ENCODE measurements at places on chromosomes 5 and 9. TPM values are rescaled to one million over a fixed set of nuclear protein-coding genes. Genes with fewer than 3 reads are reported as not detected.

GRCh38 chr5:158124606-158125316 is 265.8 kb upstream of the CLINT1 start:
- no peak overlapping the region for H3K27ac ChIP-seq
- no peaks in the 10 kb centered on the region for H3K27me3 ChIP-seq
- H3K4me3 ChIP-seq: no peak overlapping the region
- no peaks in the 10 kb centered on the region for H3K4me1 ChIP-seq
- no peaks in the 10 kb centered on the region for H3K36me3 ChIP-seq
- no peak for DNase-seq

DNA sequence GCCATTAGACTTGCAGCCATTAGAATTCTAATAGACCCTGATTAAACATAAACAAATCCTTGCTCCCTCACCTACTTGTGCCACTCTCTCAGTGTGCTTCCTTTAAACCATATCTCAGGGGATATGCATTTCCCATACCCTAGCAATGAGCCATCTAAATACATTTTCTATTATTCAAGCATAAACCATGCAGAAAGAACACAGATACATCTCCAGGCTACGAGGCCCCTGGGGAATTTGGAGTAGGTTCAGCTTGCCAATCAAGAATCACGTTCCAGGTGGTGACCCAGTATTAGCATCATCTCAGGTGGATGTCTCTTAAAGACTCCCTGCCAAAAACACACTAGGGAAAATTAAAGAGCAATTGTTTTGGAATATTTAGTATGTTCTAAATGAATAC is 93.0 kb upstream of the CCL21 start:
- H3K27ac ChIP-seq: no peak overlapping the region
- no peaks in the 10 kb centered on the region for H3K27me3 ChIP-seq
- H3K4me3 ChIP-seq: no peak overlapping the region
- H3K4me1 ChIP-seq: no peaks in the 10 kb centered on the region
- DNase-seq: no peak

GRCh38 chr5:87267574-87268125 is at the start of gene RASA1:
TSS of gene RASA1 (plus strand) at chr5:87267883. CDS start at chr5:87268452, 569 bp downstream.
- DNase-seq: peak; percentile 96
- H3K27me3 ChIP-seq: no peaks in the 10 kb centered on the region
- H3K4me1 ChIP-seq: peaks cover 15% of the 10 kb centered on the region

DNA sequence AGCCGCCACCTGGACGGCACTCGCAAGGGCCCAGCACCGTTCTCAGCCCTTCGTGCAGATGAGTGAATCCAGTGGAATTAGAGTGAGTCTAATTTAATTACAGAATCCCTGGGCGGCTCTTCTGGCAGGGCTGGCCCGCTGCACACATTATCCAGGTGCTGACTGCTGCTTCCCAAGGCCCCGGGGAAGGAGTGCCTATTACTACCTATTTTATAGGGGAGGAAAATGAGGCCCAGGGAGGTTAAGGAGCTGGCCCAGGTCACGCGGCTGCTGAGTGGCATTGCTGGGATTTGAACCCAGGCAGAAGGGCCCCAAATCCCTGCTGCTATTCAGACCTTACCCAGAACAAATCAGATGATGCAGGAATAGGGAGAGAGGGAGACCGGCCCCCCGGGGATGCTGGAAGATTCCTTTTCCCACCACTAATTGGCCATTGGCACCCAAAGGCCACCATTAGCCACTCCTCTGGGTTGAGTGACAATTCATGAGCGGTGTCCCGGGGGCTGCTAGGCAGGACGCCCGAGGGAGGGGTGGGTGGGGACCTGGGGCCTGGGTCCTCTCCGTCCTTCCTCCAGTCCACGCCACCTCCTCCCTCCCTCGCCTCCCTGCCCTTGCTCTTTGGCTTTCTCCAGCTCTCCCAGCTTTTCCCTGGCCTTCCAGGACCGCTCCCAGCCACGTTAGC is 10.3 kb upstream of the QRFP start:
- H3K27me3 ChIP-seq: no peaks in the 10 kb centered on the region
- DNase-seq: no peak
- no peak overlapping the region for H3K27ac ChIP-seq
- H3K36me3 ChIP-seq: no peaks in the 10 kb centered on the region
- H3K4me3 ChIP-seq: no peak overlapping the region

- no peak overlapping the region for H3K27ac ChIP-seq
- H3K27me3 ChIP-seq: no peaks in the 10 kb centered on the region
- DNase-seq: no peak
- no peaks in the 10 kb centered on the region for H3K36me3 ChIP-seq
- no peak overlapping the region for H3K4me3 ChIP-seq
Observed at GRCh38 chr5:9342161-9342787, 203.6 kb downstream of the SEMA5A start.

DNA sequence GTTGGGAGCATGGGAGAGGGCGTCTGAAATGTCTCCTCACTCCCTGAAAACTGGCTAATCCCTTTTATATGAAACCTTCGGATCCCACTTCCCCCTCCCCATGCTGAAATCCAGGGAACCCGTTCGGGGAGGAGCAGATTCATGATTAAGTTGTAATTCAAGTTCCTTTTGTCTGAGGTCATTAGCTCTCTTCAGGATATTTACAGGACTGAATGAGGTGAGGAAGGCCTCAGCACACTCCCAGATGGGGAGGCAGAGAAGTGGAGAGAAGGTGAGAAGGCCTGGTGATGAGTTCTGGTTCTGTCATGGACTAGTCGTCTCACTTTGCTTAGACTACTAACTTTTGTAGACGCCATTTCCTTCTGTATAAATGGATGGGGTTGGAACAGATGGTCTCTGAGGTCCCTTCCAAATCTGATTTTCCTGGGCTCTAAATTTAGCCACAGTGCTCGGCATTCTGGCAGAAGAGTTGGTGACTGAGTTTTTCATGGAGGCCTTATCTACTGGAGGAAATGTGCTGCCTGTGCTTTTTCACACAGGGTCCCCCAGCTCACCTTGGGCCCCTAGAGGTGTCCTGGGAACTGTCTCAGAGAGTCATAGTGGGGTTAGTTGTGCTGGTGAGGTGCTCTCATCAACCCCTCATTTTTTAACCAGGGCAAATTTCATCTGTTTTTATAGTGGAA is 62.3 kb downstream of the PRDM6 start:
- no peaks in the 10 kb centered on the region for H3K36me3 ChIP-seq
- no peak for DNase-seq
- no peaks in the 10 kb centered on the region for H3K27me3 ChIP-seq

- H3K4me3 ChIP-seq: no peak overlapping the region
- no peaks in the 10 kb centered on the region for H3K27me3 ChIP-seq
- peaks cover 6% of the 10 kb centered on the region for H3K4me1 ChIP-seq
- no peak overlapping the region for H3K27ac ChIP-seq
- no peaks in the 10 kb centered on the region for H3K36me3 ChIP-seq
Observed at GRCh38 chr5:124161266-124161665, 585.2 kb downstream of the ZNF608 start.

GRCh38 chr5:59100875-59101274 is 518.0 kb downstream of the RAB3C start:
- no peaks in the 10 kb centered on the region for H3K36me3 ChIP-seq
- H3K27ac ChIP-seq: no peak overlapping the region
- DNase-seq: no peak
- no peak overlapping the region for H3K4me3 ChIP-seq

DNA sequence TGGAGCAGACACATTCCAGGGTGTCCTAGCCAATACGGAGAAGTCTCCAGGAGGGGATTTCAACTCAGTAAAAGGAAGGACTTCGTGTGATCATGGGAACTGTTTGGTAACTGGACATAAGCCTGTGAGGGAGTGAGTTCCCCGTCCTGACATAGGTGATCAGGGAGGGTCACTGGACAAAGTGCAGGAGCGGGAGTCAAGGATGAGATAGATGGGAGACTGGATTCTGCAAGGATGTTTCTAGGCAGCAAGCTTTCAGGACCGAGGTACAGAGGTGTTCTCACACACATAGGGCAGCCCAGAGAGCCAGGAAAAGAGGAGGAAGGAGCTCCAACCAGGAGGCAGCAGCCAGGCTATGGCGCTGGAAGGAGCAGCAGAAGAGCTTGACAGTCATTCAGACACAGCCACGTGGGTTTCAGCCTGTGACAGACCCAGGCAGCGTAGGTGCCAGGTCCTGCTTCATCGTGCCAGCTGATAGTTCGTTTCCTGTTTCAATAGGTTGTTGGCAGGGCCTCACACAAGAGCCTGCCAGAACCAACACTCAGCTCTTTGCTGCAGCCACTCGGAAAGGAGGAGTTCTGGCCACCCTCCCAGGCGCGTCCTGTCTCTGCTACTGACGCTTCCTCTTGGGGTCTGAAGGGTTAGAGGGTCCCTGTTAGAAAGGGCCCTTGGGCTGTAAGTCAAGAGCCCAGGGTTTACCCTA is 84.1 kb downstream of the AMBP start:
- peaks cover 40% of the 10 kb centered on the region for H3K4me1 ChIP-seq
- no peaks in the 10 kb centered on the region for H3K27me3 ChIP-seq
- H3K27ac ChIP-seq: no peak overlapping the region
- peak; percentile 91 for DNase-seq

GRCh38 chr5:178519155-178519554 is 71.0 kb downstream of the COL23A1 start:
- H3K36me3 ChIP-seq: no peaks in the 10 kb centered on the region
- no peak overlapping the region for H3K4me3 ChIP-seq
- no peaks in the 10 kb centered on the region for H3K4me1 ChIP-seq
- H3K27me3 ChIP-seq: no peaks in the 10 kb centered on the region
- DNase-seq: no peak

Gene DNAH5
- total RNA-seq: 16.8 TPM

Gene CAPSL
- total RNA-seq: not detected
